ENCODE measurements at places on chromosomes 2 and 18. TPM values are rescaled to one million over a fixed set of nuclear protein-coding genes. Genes with fewer than 3 reads are reported as not detected.

DNA sequence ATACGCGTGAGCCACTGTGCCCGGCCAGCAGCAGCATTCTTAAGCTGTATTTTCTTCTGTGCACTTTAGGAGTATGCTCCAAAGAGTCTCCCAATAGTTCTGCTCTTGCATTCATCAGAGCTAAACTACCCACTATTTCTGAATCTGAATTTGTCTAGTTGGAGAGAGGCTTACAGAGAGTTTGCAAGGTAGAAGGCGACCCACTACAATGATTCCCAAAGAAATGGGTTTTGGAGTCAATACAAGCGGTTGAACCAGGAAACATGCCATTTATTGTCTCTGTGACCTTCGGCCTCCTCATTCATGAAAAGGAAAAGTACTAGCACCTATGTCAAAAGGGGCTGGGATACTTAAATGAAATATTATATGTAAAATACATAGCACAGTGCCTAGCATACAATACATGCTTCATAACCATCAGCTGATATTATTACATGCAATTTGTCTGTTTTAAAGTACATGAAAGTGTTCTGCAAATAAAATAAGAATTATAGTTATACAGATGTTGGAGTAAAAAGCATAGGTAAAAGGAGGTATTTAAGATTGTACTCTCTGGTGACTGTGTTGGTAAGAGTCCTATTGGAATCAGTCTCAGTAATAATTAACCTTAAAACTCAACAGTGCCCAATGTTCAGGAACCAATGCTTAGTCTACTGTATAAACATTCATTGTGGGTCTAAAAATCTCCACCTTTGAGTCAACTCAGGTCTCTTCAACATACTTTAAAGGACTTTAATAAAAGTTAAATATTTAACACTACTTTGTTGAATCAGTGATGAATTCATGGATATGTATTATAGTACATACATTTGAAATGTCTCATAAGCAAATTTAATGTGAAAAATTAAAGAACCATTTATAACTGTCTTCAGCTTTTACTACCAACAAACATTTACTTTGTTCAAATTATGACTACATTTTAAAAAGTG is 89.8 kb upstream of the GRB14 start:
- no peak for DNase-seq
- H3K4me3 ChIP-seq, result no peak overlapping the region
- no peak overlapping the region for H3K27ac ChIP-seq
- no peaks in the 10 kb centered on the region for H3K27me3 ChIP-seq
- no peaks in the 10 kb centered on the region for H3K36me3 ChIP-seq

- no peak for DNase-seq
- no peaks in the 10 kb centered on the region for H3K27me3 ChIP-seq
- no peak overlapping the region for H3K4me3 ChIP-seq
- H3K36me3 ChIP-seq, result peaks cover 5% of the 10 kb centered on the region
- H3K27ac ChIP-seq, result no peak overlapping the region
Measured at GRCh38 chr2:160392201-160392600, 101.4 kb downstream of the RBMS1 start.

DNA sequence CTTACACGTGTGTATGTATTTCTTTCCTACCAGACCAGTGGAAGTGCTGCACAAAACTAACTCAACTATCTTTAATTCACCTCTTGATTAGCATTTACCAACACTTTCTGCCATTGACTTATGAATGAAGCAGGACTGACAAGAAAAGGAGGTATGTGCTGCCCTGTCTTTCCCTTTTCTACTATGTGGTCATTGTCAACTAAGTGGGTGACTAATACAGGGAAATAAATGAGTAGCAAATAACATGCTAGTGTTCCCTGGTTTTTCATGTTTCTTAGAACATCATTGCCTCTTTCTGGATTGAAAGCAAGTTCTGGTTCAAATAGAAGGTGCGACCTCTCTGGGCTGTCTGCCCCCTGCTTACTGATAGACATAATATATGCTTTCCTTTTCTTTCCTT is 58.0 kb downstream of the LINC00305 start:
- H3K27me3 ChIP-seq, result peaks cover 4% of the 10 kb centered on the region
- no peak overlapping the region for H3K4me3 ChIP-seq
- no peak for DNase-seq
- no peaks in the 10 kb centered on the region for H3K36me3 ChIP-seq
- H3K27ac ChIP-seq, result no peak overlapping the region

DNA sequence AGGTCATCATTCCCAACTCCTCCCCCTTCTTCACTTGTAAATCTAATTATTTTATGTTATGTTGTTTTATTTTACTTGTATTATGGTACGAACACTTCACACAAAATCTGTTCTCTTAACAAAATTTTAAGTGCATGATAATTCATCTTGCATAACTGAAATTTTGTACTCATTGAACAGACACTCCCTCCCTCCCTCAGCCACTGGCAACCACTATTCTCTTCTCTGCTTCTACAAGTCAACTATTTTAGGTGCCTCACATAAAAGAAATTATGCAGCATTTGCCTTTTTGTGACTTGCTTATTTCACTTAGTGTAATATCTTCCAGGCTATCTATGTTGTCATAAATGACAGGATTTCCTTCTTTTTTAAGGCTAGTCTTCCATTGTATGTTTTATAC is 30.4 kb upstream of the OSBPL6 start:
- H3K4me1 ChIP-seq, result peaks cover 4% of the 10 kb centered on the region
- H3K4me3 ChIP-seq, result no peak overlapping the region
- no peak for DNase-seq
- no peaks in the 10 kb centered on the region for H3K36me3 ChIP-seq
- no peak overlapping the region for H3K27ac ChIP-seq

DNA sequence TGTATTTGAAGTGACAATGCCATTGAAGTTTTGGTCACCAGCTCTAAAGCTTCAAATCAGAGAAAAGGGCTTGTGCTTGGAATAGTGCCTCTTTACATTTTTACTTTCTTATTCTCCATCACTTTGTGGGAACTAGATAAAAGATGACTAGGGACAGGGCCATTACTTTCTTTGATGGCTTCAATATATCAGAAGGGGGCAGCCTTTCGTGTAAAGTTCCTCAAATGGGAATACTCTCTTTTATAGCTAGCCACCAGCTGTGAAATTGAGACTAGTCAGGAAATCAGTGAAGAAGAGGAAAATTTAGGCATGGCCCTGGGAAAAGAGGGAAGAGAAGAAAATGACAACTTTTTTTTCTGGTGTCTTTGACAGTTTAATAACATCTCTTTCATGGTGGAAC is 242.5 kb downstream of the DCC start:
- DNase-seq, result no peak
- no peaks in the 10 kb centered on the region for H3K4me1 ChIP-seq
- no peak overlapping the region for H3K27ac ChIP-seq
- no peak overlapping the region for H3K4me3 ChIP-seq

DNA sequence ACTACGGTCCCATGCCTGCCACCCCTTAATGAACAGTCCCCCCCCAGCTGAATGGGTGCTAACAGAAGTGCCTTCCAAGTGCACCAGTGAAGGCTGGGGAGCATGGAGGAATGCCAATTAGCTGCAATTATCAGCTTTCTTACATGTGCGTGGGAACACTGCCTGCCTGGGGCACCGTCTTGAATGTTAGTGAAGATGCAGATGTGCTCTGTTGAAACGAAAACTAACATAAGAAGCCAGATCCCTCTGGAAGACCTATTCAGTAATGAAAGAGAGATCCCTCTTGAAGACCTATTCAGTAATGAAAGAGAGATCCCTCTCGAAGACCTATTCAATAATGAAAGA is 154.5 kb downstream of the CLIP4 start:
- no peak overlapping the region for H3K4me3 ChIP-seq
- DNase-seq, result no peak
- no peak overlapping the region for H3K27ac ChIP-seq
- peaks cover 5% of the 10 kb centered on the region for H3K27me3 ChIP-seq
- no peaks in the 10 kb centered on the region for H3K36me3 ChIP-seq

- H3K4me3 ChIP-seq, result no peak overlapping the region
- no peak overlapping the region for H3K27ac ChIP-seq
- no peaks in the 10 kb centered on the region for H3K27me3 ChIP-seq
- H3K4me1 ChIP-seq, result peaks cover 3% of the 10 kb centered on the region
- H3K36me3 ChIP-seq, result no peaks in the 10 kb centered on the region
Measured at GRCh38 chr18:58118536-58118935, 74.5 kb downstream of the NEDD4L start.

DNA sequence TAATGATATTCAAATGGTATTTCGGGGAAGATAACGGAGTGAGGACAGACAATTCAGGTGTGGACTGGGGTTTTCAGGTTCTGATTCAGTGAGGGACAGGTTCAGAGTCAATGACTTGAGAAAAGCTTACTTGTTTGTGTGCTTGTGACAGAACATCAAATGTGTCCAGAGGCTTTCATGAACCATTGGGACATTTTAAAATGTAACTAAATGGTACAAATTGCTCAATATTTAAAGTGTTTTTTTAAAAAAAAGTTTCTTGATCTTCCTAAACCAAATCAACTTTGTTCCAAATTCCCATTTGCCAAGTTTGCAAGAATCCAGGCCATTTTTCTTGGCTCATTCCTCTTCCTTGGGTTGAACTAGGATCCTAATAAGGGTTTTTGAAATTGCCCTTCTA is 59.4 kb upstream of the BZW1 start:
- H3K4me3 ChIP-seq, result no peak overlapping the region
- H3K36me3 ChIP-seq, result no peaks in the 10 kb centered on the region
- peaks cover 12% of the 10 kb centered on the region for H3K27me3 ChIP-seq
- DNase-seq, result no peak
- H3K4me1 ChIP-seq, result peaks cover 3% of the 10 kb centered on the region
- no peak overlapping the region for H3K27ac ChIP-seq

APCDD1 gene
- total RNA-seq, result not detected

UBR3 gene
- 17.2 TPM for total RNA-seq

NDC80 gene
- 88.5 TPM for total RNA-seq

KCNG2 gene
- not detected for total RNA-seq
